Stimulated activated CD4-positive, alpha-beta T cell treated with anti-CD3 and anti-CD28 coated beads, Interleukin-15, amount 100 ng/mL, for 48 hours (primary cell): ENCODE measurements at places on chromosomes 4 and X.

GRCh38 chr4:9870165-9870790 is 88.8 kb downstream of the DRD5 start:
- no peak for DNase-seq

DNA sequence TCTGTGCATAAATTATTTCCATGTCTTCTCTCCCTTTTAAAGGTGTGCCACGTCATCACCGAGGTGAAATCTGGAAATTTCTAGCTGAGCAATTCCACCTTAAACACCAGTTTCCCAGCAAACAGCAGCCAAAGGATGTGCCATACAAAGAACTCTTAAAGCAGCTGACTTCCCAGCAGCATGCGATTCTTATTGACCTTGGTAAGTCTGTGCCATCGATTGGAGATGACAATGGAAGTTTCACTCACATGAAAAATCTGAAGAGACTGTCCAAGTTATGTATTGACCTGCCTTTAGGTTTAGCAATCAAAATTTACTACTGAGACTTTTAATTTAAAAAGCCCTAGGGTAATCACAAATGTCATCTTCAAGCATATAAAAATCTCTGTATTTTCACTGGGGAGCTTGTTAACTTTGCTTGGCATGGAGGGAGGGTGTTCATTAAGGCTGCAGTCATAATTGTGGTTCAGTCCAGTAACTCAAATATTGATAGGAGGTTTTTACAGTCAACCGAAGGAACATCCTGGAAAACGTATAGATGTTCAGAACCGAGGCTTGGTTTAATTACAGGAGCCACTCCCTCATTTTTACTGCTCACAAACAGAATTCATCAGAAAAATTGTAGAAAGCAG is 142.9 kb downstream of the PTTG2 start:
- DNase-seq, result no peak

- no peak for DNase-seq
These were observed 26.5 kb upstream of the GEMIN8 start for GRCh38 chrX:14056206-14056605.

- DNase-seq, result no peak
These were observed 223.1 kb downstream of the AFF2 start for GRCh38 chrX:148723551-148723950.
